ENCODE measurements at places on chromosomes 3 and 15.
A peak's percentile ranks its signal among the peaks of the same experiment; 100 is the strongest.

- DNase-seq, result no peak
Observed at GRCh38 chr3:121976727-121977126, 45.3 kb downstream of the ILDR1 start.

DNA sequence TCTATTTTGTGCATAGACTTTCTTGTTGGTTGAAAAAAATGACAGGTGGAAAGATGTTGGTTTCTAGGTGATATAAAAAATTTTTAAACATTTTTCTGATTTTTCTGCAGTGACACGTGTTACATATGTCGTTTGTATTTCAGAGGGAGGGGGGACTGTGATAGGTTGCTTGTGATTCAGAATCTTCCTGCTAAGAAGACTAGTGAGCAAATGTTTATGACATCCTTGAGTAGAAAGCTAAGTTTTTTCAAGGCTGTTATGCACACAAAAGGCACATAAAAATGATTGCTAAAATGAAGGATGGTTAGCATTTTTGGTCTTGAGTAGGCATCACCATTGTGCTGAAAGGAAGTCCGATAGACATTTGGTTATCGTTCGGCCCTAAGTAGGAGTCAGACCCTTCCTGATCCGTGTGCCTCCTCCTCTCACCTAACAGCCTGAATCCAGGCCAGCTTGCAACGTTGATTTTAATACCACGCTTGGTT lies 1.5 kb downstream of the ZNF639 start:
- DNase-seq, result no peak

DNA sequence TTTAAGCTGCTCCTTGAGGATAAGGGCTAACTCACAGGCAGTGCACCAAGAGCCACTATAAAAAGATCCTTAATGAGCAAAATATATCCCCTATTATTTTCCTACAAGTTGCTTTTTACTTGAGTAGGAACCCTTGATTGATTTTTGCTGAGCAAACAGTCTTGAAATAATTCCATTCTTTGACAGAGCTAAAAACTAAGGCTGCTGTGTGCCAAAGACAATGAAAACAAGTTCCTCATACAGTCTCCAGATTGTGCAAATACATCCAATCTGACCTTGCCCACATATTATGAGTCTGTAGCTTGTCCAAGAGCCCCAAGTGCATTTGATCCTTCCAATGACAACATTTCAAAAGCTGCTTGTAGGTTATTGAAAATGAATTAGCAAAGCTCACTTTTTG lies 15.0 kb downstream of the PRKAR2A start:
- no peak for DNase-seq

DNA sequence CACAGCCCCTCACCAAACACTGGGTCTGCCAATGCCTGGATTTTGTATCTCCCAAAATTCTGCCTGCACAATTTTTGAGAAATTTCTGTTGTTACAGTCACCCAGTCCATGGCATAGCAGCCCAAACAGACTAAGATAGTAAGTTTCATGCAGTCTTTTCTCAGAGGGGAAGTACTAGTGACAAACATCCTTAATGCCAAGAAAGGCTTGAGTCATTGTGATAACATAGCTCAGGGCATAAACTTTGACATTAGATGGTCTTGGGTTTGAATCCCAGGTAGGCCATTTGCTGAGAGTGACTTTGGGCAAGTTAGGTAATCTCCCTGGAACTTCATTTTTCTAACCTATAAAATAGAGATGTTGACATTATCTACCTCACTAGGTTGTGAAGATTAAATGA lies 36.1 kb upstream of the PFN2 start:
- DNase-seq, result no peak

DNA sequence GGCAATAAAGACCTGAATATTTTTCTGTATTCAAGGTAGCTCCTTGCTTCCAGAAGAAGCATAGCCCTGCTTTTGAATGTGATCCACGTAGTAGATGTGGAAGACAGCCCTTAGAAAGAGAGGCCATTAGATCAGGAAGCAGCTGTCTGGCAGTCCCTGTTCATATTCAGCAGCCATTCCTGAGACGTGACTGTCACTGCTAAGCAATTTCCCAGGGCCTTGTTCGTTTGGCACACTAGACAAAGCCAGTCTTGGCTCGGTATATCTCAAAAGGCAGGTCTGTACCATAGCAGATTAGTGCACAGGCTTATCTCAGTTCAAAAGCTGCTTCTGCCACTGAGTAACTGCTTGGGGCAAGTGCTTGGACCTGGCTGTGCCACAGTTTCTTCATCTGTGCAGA lies 287.8 kb upstream of the MCTP2 start:
- DNase-seq, result no peak

DNA sequence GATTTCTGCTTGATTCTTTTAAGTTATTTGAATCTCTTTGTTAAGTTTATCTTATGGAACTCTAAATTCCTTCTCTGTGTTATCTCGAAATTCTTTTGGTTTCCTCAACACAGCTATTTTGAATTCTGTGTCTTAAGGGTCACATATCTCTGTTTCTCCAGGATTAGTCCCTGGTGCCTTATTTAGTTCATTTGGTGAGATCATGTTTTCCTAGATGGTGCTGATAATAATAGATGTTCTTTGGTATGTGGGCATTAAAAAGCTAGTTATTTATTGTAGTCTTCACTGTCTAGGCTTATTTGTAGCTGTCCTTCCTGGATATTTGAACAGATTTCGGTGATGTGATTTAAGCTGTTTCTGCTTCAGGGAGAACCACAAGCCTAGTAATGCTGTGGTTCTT lies 615.6 kb upstream of the NECTIN3 start:
- DNase-seq, result no peak

DNA sequence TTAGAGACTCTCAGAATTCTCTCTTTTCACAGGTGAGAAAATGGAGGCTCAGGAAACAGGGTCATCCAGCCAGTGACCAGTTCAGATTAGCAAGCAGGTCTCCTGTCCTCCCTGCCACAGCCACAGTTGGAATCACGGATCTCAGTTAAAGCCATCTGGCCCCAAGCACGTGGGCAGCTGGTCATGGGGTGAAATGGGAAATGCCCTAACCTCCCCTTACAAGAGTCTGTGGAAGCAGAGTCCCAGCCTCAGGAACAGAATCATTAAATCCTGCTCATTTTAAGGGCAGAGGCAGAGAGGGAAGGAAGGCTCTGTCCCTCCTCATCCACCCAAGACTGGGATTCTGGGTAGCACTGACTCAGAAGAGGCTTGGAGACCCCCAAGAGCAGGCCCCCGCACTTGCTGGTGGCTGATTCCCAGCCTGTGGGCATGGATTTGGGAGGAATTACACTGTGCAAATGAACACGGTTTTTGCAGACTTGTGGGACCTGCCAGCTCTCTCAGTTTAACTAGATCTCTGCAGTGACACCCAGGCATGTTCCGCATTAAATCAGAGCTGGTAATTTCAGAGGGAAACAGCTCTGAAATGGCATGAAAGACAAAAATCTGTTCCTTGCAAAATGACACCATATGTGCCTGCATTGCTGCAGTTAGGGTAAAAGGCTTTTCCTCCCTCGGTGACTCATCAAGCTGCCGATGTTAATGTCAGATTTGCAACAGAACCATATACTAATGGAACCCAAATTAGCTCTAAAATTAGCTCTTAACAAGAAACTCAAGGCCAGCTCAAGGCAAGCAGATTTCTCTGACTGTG lies 89.0 kb downstream of the BDH1 start:
- no peak for DNase-seq

DNA sequence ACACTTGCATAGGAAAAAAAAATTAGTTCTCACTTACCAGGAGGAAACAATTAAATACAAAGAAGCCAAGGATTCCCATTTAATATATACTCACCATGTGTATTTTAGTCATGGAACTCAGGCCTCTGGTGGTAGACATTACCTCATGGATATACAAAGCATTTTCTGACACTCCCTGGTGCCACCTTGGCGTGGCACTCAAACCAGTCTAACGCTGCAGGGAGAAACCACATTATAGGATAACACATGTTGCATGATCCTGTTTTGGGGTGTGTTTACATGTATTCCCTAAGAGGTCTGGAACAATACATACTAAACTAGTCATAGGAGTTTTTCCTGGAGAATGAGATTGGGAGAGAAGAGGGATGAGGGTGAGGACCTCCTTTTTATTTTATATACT lies 5.9 kb upstream of the RTF1 start:
- no peak for DNase-seq

DNA sequence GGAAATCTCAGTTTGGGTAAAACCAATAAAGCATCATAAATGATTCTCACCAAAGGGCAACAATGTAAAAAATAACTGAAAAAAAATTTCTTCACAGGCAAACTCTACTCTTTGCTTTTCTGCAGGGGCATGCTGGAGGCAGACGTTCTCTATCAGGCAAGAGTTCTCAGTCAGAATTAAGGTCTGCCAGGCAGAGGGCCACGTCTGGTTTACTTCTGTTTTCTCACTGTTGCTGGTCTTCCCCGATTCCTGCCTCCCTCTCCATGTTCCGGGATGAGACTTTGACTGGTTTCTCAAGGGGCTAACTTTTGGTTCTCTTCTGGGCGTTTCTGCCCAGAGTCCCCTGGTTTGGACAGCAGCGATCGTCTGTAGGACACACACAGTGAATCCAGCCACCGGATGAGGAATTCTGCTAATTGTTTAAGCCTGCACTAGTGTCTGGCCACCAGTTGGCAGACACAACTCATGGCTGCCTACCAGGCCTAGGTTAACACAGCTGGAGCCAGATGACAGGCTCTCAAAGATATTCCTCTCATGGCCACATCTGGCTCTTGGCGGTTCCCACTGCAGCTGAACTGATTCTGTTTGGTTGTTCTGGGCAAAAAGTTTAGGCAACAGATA lies 273.1 kb downstream of the FOXP1 start:
- no peak for DNase-seq

DNA sequence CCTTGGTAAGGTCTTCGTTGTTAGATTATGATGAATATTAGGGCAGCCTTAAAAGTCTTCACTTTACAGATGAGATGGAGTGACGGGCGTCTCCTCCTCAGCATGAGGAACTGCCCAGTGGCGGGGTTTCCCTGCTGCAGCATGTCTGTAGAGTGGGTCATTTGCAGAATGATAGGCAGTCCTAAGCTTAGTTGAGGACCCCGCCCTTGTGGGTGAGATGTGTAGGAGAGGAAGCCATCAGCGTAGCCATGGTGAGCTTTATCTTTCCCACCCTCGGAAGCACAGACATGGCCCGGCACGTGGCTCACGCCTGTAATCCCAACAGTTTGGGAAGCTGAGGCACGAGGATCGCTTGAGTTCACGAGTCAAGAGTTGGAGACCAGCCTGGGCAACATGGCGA lies 877 bp downstream of the NIT2 start:
- DNase-seq, result peak; percentile 22

DNA sequence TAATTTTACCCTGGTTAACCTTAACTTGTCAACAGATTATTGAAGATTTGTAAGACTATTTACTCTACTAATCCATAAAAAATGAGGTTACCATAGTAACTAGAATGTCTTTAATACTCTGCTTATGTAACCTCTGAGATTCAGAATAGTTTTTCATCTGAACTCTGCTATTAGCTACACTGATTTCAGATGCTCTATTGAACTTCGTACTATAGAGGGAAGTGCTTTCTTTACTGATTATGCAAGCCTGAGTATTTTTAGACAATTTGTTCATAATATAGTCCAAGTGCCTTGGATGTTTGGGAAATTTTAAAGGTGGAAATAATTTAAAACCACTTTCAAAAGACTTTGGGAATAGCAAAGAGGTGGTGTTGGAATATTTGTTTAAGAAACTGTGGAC lies 107.9 kb upstream of the GBE1 start:
- no peak for DNase-seq

DNA sequence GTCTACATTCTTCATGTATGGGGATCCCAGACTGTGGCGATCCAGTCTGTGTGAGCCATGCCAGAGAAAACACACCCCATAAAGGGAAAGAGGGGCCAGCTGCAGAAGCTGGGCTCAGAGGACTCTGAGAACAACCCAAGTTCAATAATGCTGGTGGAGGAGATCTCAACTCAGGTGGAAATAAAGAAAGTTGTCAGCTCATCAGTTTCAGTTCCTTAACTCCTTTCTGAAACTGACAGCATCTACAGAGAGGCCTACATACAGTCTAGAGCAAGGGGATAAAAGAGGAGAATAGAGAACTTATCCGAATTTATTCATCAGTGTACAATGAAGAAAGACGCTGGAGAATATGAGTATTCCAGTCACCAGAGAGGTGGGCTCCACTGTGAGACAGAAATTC lies 77.0 kb downstream of the NTRK3 start:
- no peak for DNase-seq

DNA sequence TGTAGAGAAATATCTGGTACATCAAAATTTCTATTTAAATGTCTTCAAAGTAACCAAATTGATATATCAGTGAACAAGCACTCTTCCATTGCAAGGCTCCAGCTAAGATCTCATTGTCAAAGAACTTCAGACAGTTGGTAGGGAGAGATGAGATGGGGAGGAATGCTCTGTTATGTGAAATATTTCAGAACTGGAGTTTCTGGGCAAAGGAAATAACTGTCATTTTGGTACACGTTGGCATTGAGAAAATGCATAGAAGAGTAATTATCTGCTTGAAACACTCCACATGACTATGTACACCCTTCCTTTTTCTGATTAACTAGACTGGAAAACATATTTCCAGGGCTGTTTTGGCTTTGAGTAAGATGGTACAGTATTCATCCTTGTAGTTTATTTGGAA lies 297.5 kb upstream of the RASGRP1 start:
- DNase-seq, result no peak

GRCh38 chr3:20182206-20182605 lies 3.8 kb downstream of the SGO1 start:
- DNase-seq, result no peak

GRCh38 chr15:50783895-50784294 lies 18.4 kb upstream of the SPPL2A start:
- DNase-seq, result no peak

GRCh38 chr3:152718810-152719209 lies 116.1 kb upstream of the P2RY1 start:
- DNase-seq, result no peak

DNA sequence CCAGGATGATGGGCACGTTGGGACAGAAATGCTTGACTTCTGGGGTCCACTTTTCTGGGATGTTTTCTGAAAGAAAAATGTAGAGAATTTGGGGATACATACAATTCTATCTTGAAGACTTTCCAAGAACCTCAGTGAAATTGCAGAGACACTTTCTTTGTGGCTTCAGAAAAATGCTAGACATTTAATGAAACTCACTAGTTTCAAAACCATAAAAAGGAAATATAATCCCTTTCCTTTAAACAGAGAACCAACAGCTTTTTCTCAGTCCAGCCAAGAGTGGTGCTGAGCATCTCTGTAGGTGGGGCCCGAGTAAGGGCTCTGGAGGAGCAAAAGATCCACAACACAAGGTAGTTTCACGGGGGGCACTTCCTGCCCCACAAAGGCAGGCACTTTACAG lies 4.4 kb upstream of the GPX1 start:
- DNase-seq, result no peak

DNA sequence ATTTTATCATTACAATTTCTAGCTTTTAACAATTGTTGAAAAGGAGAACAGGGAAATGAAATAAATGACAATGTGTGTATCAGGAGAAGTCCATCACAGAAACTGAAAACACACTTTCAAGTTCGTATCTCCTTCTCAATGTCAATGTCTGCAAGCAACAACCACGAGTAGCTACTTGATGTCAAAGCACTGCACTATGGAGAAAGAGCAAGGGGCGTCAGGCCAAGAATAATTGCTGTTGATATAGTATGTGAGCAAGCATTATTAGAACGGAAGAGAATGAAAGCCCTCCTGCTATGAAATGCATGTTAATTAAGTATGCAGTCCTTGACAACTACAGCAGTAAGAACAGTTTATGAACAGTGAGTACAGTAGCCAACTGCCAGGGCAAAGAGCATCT lies 1250.1 kb downstream of the ZPLD1 start:
- no peak for DNase-seq

All from CD4-positive, alpha-beta T cell treated with Interleukin-15 for 4 hours (primary cell).